ENCODE measurements at places on chromosomes 2 and 18.
A peak's percentile ranks its signal among the peaks of the same experiment; 100 is the strongest.

DNA sequence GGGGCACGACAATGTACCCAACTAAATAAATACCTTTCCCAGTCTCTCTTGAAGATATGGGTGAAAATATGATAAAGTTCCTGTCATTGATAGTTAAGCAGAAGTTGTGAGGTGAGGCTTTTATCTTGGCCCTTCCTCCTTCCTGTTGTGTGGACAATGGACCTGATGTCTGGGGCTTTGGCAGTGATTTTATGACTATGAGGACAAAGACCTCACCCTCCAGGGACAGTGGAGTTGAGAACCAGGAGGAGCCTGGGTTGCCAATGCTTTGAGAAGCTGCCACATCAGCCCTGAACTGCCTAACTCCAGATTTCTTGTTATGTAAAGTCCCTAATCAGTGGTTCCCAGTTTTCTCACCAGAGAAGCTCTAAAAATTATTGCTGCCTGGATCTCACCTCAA, 20.8 kb upstream of the MGAT4A start:
- no peak for DNase-seq

GRCh38 chr18:10400534-10401307, 53.7 kb upstream of the APCDD1 start:
- DNase-seq = no peak

DNA sequence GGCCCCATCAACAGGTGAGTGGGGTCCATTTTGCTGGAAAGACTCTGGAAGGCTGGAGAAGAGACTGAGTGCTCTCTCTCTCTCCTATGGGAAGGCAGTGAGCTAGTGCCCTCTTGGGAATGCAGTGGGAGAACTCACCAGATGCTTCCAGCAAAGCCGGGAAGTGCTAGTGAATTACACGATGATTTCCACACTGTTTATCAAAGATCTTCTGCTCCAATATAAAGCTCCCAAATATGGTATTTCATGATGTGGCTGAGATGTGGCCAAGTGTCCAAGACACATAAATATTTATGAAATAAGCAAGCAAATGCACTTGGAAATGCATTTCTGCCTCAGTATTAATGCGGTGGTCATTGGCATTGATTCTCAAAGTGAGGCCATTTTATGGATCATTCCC, 135.9 kb downstream of the VAPA start:
- no peak for DNase-seq

DNA sequence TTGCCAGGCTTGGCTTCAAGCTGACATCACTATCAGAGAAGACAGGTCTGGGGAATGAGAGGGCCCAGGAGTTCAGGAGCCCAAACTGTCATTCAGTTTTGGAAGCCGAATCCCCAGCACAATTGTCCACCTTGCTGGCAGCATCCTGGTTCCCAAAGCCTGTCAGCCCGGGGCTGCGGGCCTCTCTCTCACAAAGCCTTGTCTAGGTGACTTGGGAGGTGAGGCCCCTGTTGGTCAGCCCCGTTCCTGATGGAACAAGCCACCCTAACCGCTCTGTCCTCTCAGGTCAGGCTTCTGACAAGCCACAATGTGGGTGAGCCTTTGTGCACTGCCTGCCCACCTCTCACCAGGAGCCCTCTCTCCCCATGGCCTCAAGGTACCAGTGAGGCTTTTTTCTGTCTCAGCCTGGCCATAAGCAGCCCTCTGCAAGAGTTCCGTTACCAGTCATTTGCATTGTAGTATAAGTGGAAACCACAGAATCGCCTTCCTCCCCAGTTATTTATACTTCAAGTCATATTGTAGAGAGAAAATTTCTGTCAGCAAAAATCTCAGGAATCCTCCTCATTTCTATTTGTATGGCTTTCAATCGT, 100.6 kb downstream of the MSH2 start:
- no peak for DNase-seq

DNA sequence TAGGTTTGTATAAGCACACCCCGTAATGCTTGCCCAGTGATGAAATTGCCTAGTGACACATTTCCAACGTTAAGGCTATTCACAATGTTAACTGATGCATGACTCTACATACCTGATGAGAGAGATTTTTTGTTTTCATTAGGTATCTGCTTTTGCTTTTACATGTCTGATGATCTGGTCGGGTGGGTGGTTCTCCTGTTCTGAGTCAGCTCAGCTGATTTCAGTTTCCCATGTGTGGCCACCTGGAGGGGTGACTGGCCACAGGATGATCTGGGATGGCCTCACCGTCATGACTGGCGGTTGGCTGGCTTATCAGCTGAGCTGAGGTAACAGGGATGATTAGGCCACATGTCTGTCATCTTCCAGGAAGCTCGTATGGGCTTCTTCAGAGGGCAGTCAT, 33.8 kb upstream of the ACYP2 start:
- no peak for DNase-seq

DNA sequence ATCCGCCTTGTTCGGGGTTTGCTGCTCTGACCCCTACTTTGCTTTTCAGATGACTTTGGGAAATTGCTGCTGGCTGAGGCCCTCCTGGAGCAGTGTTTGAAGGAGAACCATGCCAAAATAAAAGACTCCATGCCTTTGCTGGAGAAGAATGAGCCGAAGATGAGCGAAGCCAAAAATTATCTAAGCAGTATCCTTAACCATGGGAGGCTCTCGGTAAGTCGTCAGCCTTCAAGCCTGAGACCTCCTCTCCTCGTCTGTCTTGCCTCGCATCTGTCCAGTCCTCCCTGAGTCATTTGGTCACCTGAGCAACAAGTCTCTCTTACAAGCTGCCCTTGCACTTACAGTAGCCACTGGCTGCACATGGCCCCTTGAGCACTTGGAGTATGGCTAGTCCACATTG, 34.7 kb upstream of the MCFD2 start:
- no peak for DNase-seq

DNA sequence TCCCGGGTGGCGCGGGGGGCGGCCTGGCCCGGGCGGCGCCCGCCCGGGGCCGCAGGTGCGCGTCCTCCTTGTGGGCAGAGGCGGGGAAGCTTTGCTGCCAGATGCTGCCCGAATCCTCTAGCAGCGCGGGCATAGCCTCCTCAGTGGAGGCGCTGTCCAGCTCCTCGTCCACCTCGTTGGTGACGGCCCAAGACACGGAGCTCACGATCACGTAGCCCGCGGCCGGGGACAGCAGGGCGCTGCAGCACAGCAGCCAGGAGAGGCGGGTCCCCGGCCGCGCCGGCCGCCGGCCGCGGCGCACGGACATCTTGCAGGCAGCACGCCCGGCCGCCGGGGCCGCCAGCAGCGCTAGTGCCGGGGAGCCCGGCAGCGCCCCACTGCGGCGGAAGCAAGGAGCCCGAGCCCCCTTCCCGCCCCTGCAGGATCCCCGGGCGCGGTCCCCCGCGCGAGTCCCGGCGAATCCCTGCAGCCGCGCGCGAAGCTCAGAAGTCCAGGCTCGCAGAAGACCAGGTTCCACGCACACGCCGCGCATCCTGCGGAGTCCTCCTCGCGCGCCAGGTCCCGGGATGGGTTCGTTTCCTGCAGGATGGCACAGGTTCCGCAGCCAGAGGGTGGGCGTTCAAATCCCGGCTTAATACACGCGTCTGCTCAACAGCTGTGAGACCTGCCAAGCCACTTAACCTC, at the start of gene CREG2:
Gene CREG2, minus strand, starts transcription at position 353 of the 684 bp plus-strand sequence. Its CDS starts 46 bp downstream, at position 307.
- DNase-seq = peak; percentile 66

GRCh38 chr2:62071760-62072680, 123.9 kb upstream of the B3GNT2 start:
- DNase-seq = no peak

- DNase-seq = peak; percentile 14
Observed at GRCh38 chr2:166900700-166901099, 12.4 kb downstream of the XIRP2 start.

- no peak for DNase-seq
Observed at GRCh38 chr2:241132538-241133435, 16.5 kb downstream of the PASK start.

DNA sequence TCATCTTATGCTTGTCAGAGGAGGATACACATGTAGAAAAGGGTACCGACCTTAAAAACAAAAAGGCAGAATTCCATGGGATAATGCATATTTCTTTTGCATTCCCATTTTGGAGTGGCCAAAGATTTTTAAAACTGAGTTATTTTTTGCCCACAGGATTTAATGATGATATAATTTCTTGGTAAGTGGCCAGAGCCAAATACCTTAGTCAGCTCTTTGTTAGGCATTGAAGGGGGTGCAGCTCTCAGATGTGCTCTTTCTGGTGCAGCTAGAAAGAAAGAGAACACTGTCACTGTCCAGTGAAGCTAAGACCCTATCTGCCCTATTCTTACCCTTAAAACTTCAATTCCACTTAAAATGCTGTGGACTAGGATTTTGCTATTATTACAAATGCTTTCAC, 10.8 kb downstream of the COQ10B start:
- DNase-seq = no peak

- peak; percentile 20 for DNase-seq
Observed at GRCh38 chr2:201450954-201451291, 335 bp downstream of the TRAK2 start.

DNA sequence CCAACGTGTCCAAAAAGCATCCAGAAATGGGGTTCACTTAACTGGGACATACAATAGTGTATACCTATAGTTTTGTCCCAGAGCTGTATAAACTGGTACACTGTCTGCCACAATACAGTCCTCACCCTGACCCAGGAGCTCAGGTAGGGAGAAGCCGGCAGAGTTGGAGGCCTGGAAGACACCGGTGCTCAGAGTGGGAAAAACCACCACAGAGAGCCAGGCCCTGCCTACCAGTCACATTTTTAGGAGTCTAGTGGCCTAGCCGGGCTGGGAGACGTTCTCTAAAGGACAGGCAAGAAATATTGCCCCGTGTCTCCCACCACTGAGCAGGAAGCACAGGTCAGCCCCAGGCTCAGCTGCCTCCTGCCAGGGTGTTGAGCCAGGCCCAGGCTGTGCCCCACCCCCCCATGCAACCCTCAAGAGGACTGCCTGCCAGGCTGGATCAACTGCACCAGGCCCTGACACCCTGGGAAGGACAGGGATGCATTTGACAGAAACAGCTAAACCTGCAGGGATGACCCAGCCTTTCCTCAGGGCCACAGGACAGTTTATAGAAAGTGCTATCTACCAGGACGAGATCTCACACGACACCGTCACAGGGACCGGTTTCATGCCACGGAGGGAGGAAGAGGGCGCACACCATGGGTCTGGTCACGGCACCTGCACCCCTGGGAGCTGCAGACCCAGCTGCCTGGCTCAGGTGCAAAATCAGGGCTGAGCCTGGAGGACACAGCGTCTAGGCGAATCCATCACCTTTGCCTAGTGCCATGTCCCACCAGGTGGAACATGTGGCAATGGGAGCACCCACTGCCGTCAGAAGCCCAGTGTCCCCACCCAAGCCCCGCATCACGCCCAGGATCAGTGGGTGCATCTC, 89.9 kb downstream of the TMEM18 start:
- DNase-seq = no peak

GRCh38 chr2:8119782-8120505, 561.9 kb upstream of the ID2 start:
- peak; percentile 13 for DNase-seq

DNA sequence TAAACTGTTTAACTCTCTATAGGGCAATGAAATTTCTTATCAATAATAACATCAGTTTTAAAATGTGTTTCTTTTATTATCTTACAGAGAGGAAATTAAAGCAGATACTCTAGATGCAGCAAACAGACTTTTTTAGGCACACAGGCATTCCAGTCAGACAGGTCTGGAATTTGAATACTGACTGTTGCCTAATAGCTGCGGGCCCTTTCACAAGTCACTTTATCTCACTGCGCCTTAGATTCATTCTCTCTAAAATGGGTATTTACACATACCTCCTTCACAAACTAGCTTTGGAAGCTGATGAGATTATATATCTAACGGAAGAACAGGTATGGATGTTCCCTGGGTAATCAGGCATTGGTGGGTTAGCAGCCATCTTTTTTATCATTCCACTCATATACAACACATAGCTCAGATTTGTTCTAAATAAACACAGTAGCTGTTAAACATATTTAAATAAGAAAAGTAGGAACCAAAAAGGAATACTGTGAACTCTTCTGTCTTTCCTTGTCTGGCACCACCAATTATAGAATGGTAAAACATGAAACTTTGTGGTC, 104.2 kb downstream of the LRP2 start:
- DNase-seq = no peak

- DNase-seq = no peak
Observed at GRCh38 chr18:73839441-73839840, 308.2 kb downstream of the FBXO15 start.

- no peak for DNase-seq
Observed at GRCh38 chr2:63675026-63675425, 86.3 kb downstream of the MDH1 start.

DNA sequence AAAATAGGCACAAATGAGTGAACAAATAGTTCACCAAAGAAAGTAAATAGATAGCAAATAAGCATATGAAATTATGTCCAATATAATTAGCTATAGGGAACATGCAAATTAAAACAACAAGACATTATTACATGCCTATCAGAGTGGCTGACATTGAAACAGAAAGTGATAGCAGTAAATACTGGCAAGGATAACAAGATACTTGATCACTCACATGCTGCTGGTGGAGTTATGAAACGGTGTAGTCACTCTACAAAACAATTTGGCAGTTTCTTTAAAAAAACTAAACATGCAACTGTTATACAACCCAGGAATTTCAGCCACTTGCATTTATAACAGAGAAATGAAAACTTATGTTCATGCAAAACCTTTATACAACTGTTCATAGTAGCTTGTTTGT, 439.2 kb upstream of the ACVR2A start:
- no peak for DNase-seq

DNA sequence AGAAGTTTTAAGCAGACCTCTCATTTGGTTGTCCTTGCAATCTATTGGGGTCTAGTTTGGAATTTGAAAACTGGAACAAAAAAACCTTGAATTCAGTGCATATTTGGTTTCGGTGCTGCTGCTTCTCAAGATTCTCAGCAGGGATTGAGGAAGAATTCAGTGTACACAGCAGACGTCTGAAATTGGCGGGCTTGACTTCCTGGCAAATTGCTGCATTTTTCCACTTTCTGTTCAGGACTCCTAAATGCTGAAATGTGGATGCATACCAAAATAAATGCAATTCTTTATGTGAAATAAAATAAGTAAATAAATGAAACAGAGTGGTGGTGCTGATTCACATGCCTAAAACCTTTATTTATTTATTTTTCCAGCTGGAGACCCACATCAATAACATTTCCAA, 332.4 kb upstream of the KYNU start:
- no peak for DNase-seq

DNA sequence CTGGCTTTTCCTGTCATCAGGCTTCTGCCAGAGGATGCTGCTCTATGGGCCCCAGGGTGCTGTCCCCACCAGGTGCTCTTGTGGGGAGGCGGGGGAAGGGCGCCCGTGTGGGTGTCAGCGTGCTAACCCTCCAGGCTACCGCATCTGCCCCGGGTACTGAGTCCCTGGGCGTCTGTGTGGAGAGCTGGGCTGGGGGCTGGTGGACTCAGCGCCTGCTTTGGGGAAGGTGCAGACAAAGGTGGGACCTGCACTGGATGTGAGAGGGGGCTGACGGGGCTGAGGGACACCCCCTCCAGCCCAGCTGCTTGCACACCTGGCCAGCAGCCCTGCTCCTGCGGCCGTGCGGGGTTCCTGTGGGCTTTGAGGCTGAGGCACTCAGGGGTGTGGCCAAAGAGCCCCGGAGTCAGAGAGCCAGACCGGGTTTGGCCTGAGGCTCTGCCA, 120.7 kb upstream of the PXDN start:
- no peak for DNase-seq

- DNase-seq = no peak
Observed at GRCh38 chr2:107525406-107525805, 301.3 kb upstream of the RGPD4 start.

GRCh38 chr2:227378371-227378782, 729 bp downstream of the TM4SF20 start:
- DNase-seq = no peak

- DNase-seq = peak; percentile 3
Observed at GRCh38 chr18:49250816-49251388, 209.5 kb downstream of the DYM start.

GRCh38 chr18:44786688-44787087, 106.0 kb downstream of the SETBP1 start:
- no peak for DNase-seq
